Stimulated activated CD4-positive, alpha-beta T cell treated with anti-CD3 and anti-CD28 coated beads, Interleukin-4, amount 100 ng/mL, for 1 hour (primary cell): ENCODE measurements at places on chromosomes 4 and X.

DNA sequence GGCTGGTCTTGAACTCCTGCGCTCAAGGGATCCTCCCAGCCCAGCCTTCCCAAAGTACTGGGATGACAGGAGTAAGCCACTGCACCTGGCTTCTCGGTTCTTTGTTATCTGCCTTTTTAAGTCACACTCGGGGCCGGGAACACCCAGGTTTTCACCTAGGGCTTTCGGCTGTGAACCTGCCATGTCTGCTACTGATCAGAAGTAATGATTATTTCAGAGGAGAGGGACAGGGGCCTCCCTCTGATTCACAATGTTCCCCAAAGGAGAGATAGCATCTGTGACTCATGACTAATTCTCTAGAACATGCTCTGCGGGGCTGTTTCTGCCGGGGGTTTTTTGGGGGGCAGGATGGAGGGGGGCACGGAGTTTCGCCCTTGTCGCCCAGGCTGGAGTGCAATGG, 26.9 kb downstream of the CRLF2 start:
- DNase-seq = no peak

DNA sequence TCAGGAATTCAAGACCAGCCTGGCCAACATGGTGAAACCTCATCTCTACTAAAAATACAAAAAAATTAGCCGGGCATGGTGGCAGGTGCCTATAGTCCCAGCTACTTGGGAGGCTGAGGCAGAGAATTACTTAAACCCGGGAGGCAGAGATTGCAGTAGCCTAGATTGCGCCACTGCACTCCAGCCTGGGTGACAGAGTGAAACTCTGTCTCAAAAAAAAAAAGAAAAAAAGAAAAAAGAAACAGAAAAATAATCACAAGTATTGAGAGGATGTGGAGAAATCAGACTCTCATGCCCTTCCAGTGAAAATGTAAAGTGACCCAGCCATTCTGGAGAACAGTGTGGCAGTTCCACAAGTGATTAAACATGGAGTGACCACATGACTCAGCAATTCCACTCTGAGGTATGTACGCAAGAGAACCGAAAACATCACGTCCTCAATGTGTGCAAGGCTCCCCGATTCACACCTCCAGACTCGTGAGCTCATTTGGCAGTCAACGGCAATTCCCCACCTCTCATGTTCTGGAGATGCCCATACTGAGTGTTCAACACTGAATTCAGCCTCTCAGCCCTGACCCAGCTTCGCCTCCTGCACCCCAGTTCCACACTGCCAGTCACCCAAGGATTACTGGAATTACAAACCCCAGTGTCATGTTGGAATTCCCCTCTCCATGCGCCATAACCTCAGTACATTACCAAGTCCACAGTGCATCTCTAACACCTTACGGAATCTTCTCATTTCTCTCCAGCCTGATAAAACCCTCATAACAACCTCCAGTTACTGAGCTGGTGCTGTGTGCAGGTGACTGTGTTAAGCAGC, 21.1 kb downstream of the ACOX3 start:
- peak; percentile 30 for DNase-seq

- no peak for DNase-seq
These were observed 54.7 kb upstream of the ARSJ start for GRCh38 chr4:114034189-114034588.

DNA sequence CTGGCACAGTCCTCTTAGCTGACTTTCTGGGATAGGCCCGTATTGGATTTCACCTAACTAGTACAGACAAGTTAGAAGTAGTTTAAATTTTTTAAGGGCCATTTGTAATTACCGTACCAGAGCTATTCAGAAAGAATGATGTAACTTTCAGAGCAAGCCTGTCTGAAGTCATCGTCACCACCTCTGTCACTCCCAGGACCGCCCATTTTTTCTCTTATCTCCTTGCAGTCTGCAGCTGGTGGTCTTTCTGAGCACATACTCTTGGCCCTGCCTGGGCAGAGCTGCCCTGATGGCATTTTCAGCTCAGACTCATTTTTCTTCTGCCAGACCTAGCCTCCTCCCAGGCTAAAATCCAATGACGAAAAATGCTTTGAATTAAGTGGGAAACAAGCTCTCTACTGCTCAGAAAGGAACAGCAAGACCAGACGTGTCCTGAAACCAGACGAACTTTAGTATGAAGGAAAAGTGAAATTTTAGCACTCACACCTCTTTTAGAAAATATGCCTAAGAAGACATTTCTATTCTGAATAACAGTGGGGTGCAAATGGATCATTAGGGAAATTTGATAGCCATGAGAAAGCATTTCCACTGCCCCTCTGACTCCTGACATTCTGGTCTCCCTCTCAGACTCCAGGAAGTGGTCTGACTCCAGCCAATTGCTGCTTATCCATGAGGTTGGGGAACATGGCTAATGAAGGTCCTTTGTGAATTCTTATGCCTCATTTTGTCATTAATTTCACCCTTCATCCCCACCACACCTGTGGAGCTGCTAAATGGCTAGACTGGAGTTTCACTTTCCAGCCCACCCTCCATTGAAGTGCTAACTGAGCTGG, 162.4 kb upstream of the GYPA start:
- DNase-seq = no peak

- no peak for DNase-seq
These were observed 95.8 kb upstream of the GEMIN8 start for GRCh38 chrX:14125462-14125861.

- no peak for DNase-seq
These were observed 73.1 kb upstream of the FMR1 start for GRCh38 chrX:147838465-147839131.

GRCh38 chrX:140342410-140342809, 162.5 kb downstream of the SOX3 start:
- DNase-seq = no peak

DNA sequence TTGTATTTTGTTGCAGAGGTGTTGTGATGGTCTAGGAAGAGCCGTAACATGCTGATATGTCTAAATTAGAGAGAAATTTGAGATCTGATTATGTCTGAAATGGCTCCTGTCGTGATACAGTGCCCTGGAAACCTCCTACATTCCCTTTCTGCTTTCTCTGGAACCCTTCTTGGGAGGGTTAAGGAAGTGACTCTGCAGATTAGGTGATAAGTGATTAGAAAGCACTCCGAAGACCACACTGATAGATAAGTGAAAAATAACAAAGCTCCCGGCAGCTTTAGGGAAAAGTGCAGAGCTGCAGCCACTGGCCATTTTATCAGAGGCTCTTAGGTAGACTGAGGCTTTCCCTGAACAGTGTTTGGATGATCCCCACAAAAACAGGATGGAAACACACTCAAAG, 110.6 kb downstream of the MGST2 start:
- DNase-seq = no peak

- no peak for DNase-seq
These were observed 192.2 kb upstream of the TLL1 start for GRCh38 chr4:165680821-165681220.

- no peak for DNase-seq
These were observed 76.5 kb upstream of the LSM6 start for GRCh38 chr4:146098978-146099377.

- no peak for DNase-seq
These were observed 193.2 kb downstream of the RAPGEF2 start for GRCh38 chr4:159296061-159296460.

DNA sequence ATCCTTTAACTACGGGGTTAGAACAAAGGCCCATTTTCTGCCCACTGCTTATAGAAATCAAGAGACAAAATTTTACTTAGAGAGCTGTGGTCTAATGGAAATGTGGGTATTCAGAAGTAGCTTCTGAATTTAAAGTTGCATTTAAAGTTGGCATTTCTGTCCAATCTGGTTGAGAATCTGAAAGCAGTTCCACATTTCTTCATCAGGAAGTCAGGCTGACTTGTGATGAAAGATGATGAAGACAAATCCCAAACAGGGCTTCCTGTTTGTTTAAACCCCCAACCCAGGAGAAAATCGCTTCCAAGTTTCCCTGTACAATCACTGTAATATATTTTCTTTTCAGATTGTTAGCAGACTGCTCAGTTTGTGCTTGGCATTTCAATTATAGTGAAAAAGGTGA, 345.3 kb downstream of the SPRY1 start:
- no peak for DNase-seq

DNA sequence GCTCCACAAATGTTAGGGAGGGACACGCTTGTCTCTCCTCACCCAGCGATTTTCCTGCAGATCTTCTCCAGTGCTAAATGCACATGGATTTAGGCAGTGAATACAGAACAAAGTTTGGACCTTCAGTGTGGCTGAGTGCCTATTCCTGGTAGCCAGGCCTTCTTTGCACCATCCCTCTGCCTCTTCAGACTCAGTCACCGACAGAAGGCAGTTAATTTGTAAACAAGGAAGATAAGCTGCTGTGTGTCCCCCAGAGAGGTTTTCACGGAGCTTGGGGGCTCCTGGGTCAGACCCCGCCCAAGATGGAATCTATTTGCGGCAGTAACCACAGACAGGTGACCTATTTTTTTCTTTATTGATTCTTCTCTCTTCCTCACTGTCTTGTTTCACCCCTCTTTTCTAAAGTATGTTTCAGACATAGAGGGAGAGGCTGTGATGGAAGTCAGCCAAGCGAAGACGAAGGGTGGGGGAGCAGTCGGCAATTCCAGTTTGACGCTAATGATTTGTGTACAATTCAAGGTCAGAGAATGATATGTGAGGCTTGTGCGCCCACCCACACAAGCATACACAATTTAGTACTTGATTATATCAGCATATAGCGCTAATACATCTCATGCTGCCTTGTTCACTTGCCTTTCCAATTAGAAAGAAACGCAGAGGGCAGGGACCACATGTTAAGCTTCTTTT, 200.8 kb downstream of the MGST2 start:
- no peak for DNase-seq

- no peak for DNase-seq
These were observed 38.1 kb upstream of the ATXN3L start for GRCh38 chrX:13357925-13358324.

GRCh38 chr4:153112041-153112441, 92.2 kb upstream of the TRIM2 start:
- DNase-seq = peak; percentile 19

DNA sequence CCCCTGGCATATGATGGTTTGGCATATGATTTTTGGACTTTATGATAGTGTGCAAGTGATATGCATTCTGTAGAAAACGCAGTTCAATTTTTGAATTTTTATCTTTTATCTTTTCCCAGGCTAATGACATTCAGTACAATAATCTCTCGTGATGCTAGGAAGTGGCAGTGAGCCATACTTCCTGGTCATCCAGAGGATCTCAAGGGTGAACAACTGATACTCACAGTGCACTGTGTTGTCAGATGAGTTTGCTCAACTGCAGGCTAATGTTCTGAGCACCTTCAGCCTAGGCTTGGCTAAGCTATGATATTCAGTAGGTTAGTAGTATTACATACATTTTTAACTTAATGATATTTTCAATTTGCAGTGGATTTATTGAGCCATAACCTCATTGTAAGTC, 405.3 kb downstream of the PCDH7 start:
- DNase-seq = no peak

DNA sequence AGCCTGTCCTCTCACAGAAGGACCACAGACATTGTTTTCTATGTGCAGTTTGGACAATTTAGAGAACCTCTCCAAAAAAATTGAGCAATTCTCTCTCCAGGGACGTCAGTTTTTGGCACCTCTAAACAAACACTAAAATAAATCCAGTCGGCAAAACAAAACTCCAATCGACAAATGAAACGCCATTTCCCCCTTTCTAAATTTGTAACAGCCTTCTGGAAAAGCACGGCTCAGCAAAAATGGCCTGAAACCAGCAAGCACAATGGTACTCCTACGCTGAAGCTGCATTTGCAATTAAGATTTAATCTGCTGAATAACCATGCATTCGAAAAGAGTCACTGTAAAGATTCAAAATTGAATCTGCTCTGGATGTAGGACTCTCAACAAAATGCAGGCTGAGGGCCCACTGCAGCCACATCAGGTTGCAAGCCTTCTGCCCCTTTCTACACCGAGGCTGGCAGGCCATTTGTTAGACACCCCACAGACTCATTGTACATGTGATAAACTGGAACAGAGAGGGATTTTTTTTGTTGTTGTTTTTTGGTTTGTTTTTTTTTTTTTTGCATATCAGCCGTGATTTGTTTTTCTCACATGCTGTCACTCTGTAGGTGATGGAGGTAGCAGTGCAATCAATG, 79.9 kb upstream of the MAP3K15 start:
- no peak for DNase-seq

GRCh38 chr4:26860922-26861433, 337 bp downstream of the STIM2 start:
- DNase-seq = peak; percentile 56

GRCh38 chr4:86818211-86818610, 31.0 kb downstream of the SLC10A6 start:
- no peak for DNase-seq

DNA sequence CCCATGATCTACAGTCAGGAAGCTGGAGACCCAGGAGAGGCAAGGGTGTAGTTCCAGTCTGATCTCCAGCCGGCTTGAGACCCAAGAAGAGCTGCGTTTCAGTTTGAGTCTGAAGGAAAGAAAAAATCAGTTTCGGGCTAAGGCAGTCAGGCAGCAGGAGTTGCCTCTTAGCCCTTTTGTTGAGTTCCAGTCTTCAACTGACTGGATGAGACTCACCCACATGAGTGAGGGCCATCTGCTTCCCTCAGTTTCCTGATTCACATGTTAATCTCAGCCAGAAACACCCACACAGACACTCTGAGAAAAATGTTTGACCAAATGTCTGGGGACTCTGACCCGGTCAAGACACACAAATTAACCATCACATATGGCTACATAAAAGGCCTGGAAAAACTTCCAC, 73.6 kb upstream of the ELOVL6 start:
- no peak for DNase-seq

DNA sequence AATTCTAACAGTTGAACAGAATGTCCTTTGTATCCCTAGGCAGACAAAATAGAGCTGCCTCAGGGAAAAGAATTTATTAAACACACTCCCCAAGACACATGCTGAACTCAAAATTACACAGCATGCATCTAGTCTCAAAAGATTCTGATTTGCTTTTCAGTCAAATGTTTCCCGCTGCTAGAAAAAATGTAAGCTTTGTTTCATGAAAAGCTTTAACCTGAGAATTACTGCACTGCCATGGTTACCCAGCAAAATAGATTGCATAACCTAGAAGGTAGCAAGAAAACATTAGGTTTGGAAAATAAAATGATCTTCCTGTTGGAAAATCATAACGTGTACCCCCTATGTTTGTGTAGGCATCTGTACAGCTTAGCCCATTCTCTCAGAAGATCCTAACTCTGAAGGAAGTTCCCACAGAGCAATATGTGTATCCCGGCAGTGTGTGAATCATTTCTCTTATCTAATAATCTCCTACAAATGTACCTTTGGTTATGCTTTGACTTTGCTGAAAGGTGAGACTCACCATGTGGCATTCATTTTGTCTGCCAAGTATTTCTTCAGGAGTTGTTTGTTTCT, 646.9 kb downstream of the STPG2 start:
- DNase-seq = no peak
